ENCODE measurements at places on chromosomes 12 and 14.

DNA sequence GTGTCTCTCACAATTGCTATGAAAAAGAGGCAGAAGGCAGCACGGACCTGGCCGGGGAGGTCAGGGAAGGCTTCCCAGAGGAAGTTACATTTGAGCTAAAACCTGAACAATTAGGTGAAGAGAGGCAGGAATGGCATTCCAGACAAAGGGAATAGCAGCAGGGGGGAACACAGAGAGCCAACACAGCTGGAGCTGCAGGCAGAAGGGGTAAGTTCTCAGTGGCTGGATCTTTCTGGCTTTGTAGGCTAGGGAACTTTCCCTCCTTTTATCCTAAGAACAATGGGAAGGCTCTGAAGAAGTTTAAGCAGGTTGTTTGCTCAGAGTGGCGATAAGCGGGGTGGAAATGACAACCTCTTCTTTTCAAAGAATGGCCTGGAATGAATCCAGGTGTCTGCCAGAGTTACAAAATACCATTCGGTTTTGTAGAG lies 100.0 kb downstream of the PRIMA1 start:
- DNase-seq, result no peak

- DNase-seq, result no peak
These were observed 817 bp upstream of the IPO8 start for GRCh38 chr12:30696486-30696885.

DNA sequence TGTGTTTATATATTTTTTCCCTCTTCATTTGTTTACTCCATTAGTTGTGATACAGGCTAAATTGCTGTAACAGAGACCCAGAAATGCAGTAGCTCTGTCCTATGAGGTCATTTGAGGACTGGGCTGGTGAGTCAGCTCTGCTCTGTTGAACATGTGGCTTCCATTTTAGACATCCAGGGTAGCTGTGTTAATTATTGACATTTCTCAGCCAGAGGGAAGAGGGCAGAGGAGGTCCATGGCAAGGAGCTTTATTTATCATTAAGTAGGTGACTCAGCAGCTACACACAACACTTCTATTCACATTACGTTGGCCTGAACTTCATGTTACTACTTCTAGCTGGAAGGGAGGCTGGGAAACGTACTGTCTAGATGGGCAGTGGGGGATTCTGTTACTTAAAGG lies 85.4 kb downstream of the PTCSC3 start:
- DNase-seq, result no peak

DNA sequence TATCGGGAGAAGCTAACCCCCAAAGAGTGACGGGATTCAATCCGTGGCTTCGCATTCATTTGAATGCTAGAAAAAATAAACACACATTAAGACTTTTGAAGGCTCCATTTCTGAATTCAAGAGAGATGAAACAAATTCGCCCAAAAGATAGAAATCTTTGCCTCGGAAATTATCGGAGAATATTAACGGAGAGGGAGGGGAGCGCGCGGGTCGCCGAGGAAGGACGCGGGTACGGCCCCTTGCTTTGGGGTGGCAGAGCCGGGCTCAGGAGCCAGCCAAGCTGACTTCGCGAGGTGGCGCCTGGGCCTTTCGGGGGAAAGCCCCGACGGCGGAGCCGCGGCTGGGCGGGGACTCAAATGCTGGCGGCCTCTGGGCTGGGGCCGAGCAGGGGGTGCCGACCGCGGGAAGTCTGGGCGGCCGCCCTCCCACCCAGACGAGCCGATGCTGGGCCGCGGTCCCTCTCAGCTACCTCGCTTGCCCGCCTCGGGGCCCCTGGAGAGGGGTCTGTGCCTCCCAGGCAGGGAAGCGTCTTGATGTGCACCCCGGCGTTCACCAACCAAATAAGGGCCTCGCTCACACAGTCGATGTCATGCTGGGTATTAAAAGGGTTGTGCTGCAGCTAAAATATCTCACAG lies 14.7 kb downstream of the NKX2-1 start:
- DNase-seq, result no peak

- no peak for DNase-seq
These were observed 276.9 kb downstream of the PRKD1 start for GRCh38 chr14:29650554-29651269.

- DNase-seq, result no peak
These were observed 298.4 kb downstream of the TRHDE start for GRCh38 chr12:72570601-72571000.

DNA sequence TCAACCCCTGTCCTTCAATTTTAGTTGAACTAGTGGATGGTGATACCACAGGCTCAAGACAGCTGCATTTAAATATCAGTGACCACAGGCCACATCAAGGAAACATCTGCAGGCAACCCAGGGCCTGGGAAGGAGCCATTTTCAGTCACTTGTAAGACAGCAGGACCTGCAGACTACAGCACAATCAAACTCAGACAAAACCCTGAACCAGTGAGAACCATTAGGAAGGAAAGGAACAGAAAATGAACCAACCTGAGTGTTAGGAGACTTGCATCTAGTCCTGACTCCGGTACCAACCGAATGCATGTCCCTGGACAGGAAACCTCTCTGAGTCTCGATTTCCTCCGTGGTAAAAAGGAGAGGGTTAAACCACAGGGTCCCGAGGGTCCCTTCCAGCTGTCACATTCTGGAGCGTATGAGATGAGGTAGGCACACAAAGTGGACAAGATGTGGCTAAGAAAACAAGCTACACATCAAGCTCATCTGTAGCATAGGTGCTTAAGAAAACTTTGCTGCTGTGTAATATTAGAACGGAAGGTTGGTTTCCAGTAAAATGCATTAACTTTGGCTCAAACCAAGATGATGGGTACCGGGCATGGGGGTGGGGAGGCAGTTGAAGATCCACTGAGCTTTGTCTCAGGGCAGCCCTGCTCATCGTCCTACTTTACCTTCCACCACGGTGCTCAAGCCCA lies 1.6 kb upstream of the CDKN1B start:
- DNase-seq, result no peak

DNA sequence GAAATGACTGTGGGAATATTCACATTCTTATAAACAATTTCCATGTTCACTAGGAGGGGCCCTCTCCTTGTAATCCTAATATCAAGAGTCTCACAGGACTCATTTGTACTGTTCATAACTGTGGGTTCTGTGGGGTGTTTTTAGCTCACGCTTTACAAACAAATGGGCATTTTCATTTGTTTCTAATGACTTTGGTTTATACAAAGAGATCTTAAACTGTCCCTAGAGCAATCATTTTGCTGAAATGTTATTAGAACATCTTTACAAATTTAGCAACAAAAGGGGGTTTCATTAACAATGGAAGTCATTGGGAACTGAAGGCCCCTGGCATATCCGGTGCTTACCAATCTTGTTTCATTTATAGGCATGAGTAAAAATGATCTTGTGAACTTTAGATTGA lies 370.5 kb downstream of the TRHDE start:
- DNase-seq, result no peak

GRCh38 chr14:90644882-90645281 lies 171.3 kb downstream of the TTC7B start:
- no peak for DNase-seq

- no peak for DNase-seq
These were observed 8.3 kb upstream of the RTL1 start for GRCh38 chr14:100911665-100912316.

- DNase-seq, result no peak
These were observed 54.2 kb downstream of the CKAP4 start for GRCh38 chr12:106193394-106194215.

GRCh38 chr12:90945070-90945649 lies 9.8 kb downstream of the CCER1 start:
- no peak for DNase-seq

GRCh38 chr12:106417926-106418910 lies 60.7 kb downstream of the POLR3B start:
- DNase-seq, result no peak

DNA sequence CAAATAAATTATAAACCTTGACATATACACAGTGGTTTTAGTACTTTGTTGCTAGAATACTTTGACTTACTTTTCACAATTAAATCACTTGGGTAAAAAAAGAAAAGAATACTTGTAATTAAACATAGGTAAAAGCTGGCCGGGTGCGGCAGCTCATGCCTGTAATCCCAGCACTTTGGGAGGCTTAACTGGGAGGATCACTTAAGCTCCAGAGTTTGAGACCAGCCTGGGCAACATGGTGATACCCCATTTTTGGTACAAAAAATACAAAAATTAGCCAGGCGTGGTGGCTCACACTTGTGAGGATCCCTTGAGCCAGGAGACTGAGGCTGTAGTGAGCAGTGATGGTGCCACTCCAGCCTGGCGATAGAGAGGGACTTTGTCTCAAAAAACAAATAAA lies 7.8 kb downstream of the STX2 start:
- no peak for DNase-seq

DNA sequence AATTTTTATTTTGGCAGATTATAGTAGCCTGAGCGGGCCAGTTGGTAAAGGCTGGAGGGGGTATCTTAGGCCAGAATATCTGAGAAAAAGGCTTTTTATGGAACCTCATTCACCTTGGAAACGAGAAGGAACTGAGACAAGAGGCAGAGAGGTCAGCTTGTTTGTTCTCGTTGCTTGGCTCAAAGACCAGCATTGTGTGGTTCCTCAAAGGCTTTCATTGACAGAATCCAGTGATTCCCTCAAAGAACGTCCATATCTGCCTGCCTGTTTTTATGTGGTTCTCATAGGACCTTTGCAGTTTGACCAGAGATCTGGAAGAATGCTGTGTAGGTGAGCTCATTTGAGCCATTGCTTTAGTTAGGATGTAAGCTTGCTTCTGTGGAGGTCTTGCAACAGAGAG lies 117.3 kb downstream of the CFAP54 start:
- no peak for DNase-seq

- DNase-seq, result no peak
These were observed 43.6 kb downstream of the LGMN start for GRCh38 chr14:92704821-92705220.

DNA sequence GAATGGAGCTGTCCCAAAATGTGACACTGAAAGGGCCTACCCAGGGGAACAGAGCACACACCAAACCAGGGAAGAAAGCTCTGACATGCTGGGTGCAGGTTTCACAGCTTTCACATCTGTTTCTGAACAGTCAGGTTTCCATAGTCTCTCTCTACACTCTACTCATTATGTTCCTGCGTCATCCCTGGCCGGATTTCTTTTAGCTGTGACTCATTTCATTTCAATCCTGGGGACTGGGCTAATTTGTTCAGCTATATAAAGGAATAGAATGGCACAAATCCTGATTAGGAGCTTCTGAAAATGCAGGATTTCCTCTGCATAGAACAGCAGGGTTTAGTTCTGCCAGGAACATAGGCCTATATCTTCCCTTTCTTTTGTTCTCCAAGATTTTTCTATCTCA lies 649.8 kb downstream of the RPS29 start:
- DNase-seq, result no peak

DNA sequence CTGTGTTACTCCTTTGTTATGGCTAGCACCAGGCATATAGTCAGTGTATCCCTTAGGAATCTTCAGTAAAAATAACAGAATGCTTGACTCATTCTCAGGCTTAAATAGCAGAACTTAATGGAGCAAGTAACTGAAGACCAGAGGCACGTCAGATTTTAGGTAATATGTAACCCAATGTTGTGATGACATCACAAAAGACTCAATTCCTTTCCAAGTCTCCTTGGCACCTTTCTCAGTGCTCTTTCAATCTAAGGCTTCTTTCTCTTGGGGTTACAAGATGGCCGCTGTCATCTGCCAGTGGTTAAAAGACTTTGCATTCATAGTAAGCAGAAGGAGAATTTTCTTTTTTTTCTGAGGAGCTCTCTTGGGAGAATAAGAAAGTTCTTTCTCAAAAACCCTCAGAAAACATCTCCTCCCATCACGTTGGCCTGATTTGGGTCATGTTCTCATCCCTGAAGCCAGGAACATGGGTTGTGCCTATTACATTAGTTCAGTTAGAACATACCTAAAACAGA lies 33.4 kb upstream of the DCN start:
- DNase-seq, result no peak

GRCh38 chr14:71261206-71261605 lies 353.9 kb downstream of the PCNX1 start:
- DNase-seq, result no peak

- no peak for DNase-seq
These were observed 117.9 kb upstream of the MAP1LC3B2 start for GRCh38 chr12:116441292-116441691.

- DNase-seq, result no peak
These were observed 16.4 kb upstream of the ARID4A start for GRCh38 chr14:58281969-58282368.

GRCh38 chr12:29317556-29318363 lies 63.2 kb downstream of the ERGIC2 start:
- no peak for DNase-seq

DNA sequence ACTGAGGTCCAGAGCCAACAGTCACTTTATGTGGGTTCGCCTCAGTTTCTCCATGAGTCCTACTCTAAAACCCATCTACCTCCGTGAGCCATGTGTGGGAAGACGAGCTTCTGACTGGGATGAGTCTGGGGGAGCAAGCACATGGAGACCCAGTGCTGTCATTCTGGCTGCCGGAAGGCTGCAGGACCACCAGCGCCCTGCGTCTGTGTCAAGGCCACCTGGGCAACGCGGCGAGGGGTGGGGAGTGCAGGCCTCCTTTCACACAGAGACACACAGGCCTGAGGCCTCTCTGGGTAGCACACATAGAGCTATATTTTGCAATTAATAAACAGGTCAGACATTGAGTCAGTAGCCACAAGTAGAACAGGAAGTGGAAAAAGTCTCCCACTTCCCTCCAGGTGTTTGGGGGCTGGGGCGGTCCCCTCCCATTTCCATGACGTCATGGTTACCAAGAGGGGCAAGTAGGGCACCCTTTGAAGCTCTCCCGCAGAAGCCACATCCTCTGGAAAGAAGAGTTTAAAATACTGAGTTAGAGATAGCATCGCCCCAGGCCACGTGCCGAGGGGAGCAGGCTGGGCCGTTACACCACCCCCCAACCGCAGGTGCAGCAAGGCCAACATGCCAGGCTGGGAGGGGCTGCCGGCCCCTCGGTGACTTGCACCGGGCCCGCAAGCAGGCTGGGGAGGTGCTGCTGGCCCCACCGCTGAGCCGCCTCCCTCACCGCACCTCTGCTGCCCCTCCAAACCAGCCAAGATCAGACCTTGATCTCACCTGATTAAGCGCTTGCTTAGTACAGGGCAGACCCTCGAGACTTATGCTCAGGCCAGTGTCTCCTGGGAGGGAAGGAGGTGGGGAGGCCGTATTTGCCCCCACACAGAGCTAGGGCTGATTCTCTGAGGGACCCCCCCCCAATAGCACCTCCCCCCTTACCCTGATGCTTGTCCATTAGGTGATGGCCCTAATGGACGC lies 32.7 kb downstream of the DAD1 start:
- peak; percentile 94 for DNase-seq

GRCh38 chr12:91384806-91385205 lies 202.2 kb upstream of the DCN start:
- DNase-seq, result no peak

- DNase-seq, result no peak
These were observed 165.2 kb downstream of the BRMS1L start for GRCh38 chr14:35991356-35991755.

All from stimulated activated CD8-positive, alpha-beta memory T cell treated with anti-CD3 and anti-CD28 coated beads, Interleukin-4, amount 100 ng/mL, for 4 hours (primary cell).